Activated naive CD4-positive, alpha-beta T cell treated with anti-CD3 and anti-CD28 coated beads, Interleukin-2, amount 50 U/mL, for 16 hours (primary cell): ENCODE measurements at places on chromosomes 1 and 21.

- no peak for DNase-seq
Observed at GRCh38 chr1:47532921-47533792, 95.3 kb downstream of the FOXD2 start.

- DNase-seq = no peak
Observed at GRCh38 chr21:44459712-44460440, 4.6 kb downstream of the LRRC3 start.

GRCh38 chr1:14141656-14142055, 441.7 kb downstream of the PRDM2 start:
- no peak for DNase-seq

GRCh38 chr1:221317537-221317936, 424.4 kb downstream of the DUSP10 start:
- DNase-seq = no peak

- no peak for DNase-seq
Observed at GRCh38 chr1:152886085-152886484, 8.0 kb downstream of the SMCP start.

GRCh38 chr1:41437011-41437355, 47.5 kb downstream of the EDN2 start:
- no peak for DNase-seq

DNA sequence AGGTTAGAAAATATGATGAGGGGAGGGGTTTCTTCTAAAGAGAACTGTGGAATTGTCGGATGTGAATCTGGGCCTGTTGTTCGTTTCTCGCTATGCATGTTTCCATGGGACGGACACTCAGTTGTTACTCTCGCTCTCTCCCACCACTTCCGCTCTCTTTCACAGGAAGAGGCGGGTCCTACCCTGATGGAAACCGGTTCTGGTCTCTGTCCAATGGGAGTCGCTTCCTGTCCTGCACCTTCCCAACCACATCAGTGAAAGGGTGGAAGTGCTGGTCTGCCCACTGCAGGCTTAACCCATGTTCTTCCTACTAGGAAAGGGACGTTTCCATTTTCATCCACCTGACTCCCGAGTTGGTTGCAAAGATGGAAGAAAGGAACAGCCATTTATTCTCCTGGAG, 119.4 kb downstream of the KCNJ15 start:
- DNase-seq = no peak

DNA sequence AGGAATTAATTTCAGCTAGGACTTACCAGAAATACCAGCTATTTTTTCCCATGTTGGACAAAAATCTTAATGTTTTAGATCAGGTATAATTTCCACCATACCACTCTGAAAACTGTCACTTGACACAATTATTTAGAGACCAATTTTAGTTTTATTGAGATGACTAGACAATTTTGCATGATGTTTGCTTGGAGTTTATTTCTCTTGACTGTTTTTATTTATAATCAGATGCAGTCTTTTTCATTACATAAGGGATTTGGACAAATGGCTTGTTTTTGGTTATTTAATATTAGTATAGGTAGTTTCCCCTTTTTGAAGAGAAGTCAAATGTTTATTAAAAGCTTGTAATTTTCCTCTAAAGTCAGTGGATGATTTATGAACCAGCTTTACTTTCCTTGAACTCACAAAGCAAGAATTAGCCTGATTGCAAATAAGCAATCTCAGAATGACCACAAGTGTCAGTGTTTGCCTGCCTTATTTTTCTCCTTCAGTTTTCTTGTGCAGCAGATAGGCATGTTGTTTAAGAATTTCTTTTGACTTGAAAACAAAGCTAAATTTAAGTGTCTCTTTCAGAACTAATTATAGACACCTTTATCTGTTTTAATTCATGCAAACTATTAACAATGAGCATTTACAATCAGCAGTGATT, 3.8 kb upstream of the B3GALT2 start:
- DNase-seq = no peak

- no peak for DNase-seq
Observed at GRCh38 chr1:31647106-31647505, 2.4 kb upstream of the PEF1 start.

DNA sequence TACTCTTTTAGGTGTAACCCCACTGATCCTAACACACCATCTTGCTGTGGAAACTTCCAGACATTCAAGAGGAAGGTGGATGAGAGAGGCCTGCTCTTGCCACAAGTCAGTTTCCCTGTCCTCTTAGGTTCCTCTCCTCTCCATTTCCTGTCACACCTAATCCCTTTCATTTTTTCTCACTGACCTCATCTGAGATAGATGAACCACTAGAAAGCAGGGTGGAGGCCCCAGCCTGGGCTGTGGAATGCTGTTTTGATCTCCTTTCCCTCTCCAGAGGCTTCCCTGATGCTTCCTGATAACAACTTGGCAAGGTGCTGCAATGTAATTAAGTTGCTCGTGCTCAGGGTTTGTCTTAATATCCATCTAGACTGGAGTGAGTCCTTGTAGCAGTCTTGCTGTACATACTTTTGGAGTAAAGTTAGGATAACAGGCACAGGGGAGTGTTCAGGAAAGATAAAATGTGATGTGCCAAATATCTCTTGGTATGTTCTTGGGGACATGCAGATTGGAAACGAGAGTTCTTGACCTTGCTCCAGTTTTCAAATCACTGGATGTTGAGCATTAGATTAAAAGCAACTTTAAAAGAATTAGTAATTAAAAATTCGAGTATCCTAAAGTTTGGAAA, 11.2 kb downstream of the LRRC42 start:
- DNase-seq = no peak

- no peak for DNase-seq
Observed at GRCh38 chr1:50972766-50973165, 2.7 kb downstream of the CDKN2C start.

DNA sequence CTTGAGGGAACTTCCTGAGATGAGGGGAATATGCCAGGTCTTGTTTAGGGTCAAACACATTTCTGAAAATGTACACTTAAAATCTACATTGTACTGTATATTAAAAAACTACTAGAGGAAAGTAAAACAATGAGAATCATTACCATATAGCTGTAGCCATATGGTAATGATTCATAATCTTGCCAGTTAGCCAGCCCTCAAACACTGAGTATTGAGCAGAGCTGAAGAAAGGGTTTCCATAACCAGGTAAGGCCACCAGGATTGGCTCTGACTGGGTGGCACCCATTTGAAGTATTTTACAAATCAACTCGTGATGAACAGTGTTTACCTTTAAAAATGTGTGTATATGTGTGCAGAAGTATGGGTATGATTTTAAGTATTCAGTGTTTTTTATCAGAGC, 226.7 kb downstream of the SLC45A1 start:
- DNase-seq = no peak

DNA sequence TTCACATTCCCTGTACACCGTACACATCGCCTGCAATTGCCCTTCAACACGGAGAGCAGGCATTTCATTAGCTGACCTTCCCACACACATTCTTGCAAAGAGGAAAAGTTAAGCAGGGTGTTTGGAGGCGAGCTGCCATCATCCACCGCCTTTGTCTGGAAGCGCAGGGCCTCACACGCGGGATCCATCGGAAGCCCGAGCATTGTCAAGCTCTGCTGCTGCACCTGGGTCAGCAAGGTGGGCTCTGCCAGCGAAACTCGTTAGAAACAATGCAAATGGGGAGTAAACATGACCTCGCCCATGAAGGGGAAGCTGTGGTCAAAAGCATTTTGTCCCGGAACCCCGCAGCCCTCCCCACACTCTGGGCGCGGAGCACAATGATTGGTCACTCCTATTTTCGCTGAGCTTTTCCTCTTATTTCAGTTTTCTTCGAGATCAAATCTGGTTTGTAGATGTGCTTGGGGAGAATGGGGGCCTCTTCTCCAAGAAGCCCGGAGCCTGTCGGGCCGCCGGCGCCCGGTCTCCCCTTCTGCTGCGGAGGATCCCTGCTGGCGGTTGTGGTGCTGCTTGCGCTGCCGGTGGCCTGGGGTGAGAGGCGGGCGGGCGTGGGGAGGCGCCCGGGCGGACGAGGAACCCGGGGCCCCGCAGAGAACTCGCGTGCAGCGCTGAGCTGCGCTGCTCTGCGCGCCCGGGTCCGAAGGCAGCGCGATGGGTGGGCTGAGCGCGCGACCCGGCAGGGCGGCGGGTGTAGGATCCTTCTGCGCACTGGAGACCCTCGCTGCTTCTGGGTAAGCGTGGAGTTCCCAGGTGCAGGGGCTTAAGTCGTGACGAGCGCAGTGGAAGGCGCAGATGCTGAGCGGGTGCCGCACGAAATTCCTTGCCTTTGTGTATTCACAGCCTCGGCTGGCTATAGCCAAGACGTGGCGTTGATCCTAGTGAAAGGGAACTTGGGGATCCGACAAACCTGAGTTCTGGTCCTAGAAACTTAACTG, at the start of gene CR1:
TSS of gene CR1 (plus strand) at position 357 of the 992 bp plus-strand sequence. CDS start at position 468, 111 bp downstream.
- peak; percentile 44 for DNase-seq

GRCh38 chr1:29050166-29050565, 73.5 kb downstream of the TMEM200B start:
- no peak for DNase-seq

DNA sequence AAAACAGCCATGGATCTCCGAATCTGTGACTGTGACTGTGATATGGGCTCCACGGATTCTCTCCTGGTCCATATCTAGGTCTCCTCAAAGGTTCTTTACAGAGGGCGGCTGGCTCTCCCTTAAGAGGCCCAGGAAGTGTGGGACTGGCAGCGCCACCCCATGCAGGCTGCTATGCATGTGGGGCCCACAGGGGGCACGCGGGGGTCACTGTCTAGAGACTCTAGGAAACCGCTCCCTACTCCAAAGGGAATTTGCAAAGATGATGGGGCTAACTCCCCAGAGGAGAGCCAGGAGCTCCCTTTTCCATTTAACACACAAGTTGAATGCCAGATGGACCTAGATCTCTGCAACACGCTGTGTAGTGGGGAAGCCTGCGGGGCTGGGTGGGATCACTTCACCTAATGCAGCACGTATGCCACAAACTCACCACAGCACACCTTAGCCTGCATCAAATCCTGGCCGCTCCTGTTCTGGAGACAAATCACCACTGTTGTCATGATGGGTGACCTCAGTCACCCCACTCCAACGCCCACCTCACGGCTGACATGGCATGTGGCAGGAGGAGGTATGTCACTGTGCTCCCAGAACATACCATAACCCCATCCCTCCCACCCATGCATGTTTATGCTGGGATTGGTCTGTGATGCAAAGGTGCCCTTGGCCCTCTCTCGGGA, 61.7 kb downstream of the SLC45A1 start:
- no peak for DNase-seq

GRCh38 chr1:165877940-165878556, 50.6 kb downstream of the UCK2 start:
- DNase-seq = no peak

DNA sequence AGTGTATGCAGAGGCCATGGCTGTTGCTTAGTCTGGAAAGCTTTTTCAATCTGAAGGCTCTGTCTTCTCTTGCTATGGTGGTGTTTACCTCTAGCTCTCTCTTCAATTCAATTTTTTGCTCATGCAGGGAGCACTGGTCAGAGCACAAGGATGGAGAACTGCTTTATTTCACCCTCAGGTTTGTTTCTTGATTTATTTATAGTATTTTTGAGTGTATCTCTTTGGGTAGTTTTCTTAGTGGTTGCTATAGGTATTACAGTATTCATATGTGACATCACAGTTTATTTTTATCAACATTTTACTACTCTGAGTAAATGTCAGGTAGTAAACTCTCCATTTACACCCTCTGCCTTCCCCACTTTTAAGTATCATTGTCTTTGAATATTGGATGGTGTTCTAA, 147.9 kb downstream of the RASAL2 start:
- DNase-seq = no peak

GRCh38 chr1:77060000-77060399, 159.2 kb downstream of the PIGK start:
- DNase-seq = no peak

GRCh38 chr1:81889166-81889565, 88.4 kb downstream of the ADGRL2 start:
- DNase-seq = no peak

DNA sequence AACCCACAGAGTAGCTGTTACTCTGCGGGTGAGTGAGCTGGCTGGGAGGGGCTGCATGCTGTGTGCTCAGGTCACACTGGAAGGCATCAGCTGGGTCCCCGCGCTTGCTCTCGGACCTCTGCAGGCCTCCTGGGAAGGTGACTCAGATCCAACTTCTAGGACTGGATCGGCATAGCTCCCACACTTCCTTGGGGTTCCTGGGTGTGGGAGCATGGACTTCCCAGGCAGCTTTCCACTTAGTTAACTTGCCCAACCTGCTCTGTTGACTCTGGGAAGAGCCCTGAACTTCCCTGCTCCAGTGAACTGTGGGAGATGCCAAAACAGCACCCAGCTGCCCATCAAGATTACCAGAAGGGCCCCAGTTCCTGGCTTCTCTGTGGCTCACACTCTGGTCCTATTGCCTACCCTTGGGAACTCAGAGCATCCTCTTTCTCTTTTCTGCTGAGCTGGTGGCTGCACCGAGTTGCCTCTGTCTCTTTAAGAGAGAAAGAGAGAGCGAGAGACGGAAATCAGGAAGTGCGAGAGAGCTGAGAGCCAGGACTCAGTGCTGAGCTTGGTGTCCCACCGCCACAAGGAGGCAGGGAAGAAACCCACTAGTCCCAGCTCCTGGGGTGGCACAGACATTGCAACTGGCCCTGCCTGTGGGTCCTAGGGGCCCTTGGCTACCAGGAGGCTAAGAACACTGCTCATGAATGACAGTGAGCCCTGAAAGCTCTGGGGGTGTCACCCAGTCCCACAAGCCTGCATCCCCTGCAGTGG, at the start of gene IKBKE:
TSS of gene IKBKE (plus strand) at position 544 of the 759 bp plus-strand sequence. CDS start 2,752 bp downstream, outside the sequence.
- peak; percentile 42 for DNase-seq

- no peak for DNase-seq
Observed at GRCh38 chr1:22773981-22774832, 63.6 kb downstream of the EPHB2 start.

DNA sequence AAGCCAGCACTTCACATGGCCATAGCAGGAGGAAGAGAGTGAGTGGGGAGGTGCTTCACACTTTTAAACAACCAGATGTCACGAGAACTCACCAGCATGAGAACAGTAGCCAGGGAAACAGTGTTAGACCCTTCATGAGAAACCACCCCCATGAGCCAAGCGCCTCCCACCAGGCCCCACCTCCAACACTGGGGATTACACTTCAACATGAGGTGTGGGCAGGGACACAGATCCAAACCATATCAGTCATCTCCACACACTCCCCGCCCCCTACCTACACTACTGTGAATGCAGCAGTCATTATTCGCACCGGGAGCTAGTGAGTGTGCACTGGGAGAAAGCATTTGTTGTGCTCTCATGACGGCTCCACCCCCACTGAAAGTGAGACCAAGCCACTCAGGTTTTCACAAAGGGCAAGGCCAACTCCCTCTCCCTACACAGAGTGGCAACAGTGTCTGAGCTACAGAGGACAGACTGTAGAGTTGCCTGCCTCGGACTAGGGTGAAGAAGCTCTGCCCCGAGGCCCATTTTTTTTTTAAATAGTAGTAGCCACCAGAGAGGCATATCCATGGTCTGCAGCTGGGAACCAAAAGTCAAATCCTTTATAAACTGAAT, 125.6 kb downstream of the BARHL2 start:
- no peak for DNase-seq

DNA sequence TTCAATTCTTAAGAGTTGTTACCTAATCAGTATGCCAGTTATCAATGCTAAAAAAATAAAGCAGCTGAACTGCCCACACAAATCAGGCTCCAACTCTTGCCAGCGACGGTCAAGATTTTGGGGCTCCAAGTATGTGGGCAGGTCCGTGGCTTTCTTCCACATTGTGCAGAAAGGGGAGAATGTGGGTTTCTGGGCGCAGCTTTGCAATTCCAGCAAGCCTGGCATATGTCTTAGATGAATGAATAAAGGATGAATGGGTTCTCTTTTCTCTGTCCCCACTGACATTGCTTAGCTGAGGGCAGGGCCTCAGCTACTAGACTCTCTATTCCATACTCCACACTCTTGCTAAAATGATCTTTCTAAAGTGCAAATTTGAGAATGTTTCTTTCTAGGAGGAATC, 42.4 kb downstream of the NENF start:
- no peak for DNase-seq

- DNase-seq = no peak
Observed at GRCh38 chr1:200337410-200337809, 72.4 kb downstream of the ZNF281 start.
